ENCODE measurements at places on chromosomes 1 and 21.

- no peak for DNase-seq
Observed at GRCh38 chr1:154329551-154330131, 4.3 kb downstream of the ATP8B2 start.

- no peak for DNase-seq
Observed at GRCh38 chr21:16504766-16505165, 775.0 kb downstream of the USP25 start.

DNA sequence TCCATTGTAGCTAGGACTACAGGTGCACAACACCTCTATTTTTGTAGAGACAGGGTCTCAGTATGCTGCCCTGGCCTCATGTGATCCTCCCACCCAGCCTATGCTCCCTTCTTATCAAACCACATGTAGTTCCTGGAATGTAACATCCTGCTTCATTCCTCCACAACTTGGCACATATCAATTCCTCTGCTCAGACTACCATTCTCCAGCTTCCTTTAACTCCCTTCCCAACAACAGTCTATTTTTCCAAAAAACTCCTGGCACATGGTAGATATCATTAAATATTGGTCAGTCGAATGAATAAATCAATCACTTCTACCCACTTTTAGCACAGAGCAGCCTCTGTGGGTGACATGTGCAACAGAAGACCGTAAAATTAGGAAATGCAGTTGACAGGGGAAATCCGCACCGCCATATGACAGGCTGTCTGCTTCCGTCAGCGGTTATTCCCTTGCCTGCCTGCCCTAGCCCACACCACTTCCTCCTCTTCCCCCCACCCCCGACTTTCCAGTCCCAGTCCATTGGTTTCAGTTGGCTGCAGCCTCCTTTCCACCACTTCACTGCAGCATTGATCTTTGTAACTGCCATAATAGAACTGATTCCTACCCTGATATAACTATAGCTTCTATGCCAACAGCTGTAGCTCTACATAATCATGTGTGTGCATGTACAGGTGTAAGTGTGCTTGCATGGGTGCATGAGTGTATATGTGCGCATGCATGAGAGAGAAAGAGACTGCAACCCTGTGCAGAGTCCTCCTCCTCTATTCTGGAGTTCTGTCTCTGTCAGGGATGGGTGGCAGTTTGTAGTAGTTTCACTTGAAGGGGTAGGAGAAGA is 6.8 kb upstream of the AKR1A1 start:
- DNase-seq, result no peak

DNA sequence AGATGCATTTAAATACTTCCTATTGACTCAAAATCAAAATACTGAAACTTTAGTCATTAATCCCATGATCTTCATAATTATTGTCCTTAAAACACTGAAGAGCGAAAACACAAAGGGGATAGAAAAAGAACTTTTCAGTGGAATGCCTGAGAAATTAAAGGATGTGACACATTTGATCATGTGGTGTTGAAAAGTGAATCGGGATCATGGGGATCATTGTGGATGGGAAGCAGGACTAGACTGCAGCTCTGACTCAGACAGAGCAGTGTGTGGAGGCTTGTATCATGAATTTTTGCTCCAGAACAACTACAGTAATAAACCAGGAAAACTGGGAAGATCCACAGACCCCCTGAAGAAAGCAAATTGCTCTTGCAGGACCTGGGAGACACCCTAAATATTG is 161.1 kb upstream of the CXADR start:
- DNase-seq, result no peak

DNA sequence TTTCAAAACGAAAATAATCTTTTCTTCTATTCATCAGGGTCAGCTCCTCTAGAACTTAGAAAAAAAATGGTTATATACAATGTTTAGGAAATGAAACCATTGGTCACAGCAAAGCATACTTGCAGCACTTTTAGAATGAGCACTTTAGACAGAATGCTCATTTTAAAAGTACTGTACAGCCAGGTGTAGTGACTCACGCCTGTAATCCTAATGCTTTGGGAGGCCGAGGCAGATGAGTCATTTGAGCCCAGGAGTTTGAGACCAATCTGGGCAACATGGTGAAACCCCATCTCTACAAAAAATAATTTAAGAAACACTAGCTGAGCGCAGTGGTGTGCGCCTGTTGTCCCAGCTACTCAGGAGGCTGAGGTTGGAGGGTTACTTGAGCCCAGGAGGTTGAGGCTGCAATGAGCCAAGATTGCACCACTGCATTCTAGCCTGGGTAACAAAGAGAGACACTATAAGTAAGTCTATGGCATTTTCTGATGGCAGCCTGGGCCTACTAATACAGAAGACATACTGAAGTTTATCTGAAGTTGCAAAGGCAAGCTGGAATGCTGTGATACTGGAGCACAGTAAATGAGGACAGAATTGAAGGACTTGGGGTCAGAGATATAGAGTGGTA is 48.9 kb upstream of the ZNF326 start:
- DNase-seq, result no peak

Measured in NCI-H187 (cell line).